Upper lobe of left lung (tissue), 6 donors: ENCODE measurements at places on chromosomes 13 and 19. TPM values are rescaled to one million over a fixed set of nuclear protein-coding genes. Genes with fewer than 3 reads are reported as not detected.

Gene ATF5
- total RNA-seq = 13.8 TPM

Gene CYP2F1
- total RNA-seq = not detected

Gene WASF3
- total RNA-seq = 13.0 TPM

Gene SIPA1L3
- 69.8 TPM for total RNA-seq
